Amygdala (tissue), 56 donors: ENCODE measurements at places on chromosomes 3 and 15.

DNA sequence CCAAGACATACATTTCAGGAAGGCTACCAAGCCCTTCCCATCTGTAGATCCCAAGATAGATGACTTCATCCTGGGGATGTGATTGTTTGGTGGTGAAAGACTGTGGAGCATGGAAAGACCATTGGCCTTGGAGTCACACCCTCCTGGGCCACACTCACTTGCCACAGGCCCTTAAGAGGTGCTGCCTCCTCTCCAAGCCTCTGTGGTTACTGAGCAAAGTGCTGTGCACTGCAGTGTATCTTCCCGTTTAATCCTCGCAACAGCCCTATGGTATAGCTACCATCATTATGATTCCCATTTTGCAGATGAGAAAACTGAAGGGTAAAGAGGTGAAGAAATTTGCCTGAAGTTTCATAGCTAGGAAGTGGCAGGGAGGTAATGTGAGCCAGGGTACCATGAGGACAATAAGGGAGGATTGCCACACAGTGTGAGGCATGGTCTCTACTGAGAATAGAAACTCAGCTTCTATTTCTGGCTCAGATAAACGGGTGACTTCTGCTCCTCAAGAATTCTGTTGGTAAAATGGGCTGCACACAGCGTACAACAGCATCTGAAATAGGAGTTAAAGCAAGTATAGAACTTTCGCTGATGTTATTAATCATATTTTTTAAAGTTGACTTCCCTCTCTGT lies 23.9 kb upstream of the RHO start:
- DNase-seq: no peak

- DNase-seq: no peak
Measured at GRCh38 chr3:19226479-19226878, 78.2 kb downstream of the KCNH8 start.

DNA sequence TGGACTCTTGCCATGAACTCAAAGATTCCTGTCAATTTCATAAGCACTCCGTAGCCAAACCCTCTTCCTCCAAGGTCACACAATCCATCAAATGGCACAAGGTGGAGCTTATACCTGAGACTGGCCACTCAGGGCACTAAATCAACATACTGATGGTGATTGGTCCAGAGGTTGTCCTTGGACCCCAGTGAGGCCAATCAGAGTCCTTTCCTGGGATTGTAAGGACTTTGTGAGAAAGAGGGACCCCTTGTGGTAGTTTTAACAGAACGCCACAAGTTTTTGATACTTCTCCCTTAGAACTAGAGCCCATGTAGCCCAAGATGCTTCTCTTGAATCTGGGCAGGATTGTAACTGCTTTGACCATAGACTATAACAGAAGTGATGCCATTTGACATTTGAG lies 44.4 kb upstream of the LARS2 start:
- DNase-seq: no peak

GRCh38 chr3:71414189-71414927 lies 169.2 kb downstream of the FOXP1 start:
- DNase-seq: no peak

DNA sequence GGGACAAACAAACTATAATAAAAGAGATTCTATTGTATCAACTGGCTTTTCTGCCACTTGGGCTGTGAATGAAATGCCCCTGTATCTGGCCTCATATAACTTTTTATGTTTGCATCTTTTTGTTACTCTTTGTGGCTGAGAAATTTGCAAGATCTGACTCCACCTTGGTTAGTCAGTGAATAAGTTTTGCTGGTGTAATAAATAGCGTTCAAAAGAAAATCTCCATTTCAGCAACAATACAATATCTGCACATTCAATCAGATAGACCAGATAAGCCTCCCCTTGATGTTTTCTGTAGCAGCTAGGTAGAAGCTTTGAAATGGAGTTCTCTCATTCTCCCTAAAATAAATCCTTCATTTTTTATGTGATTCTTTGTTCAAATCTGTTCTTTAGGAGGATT lies 12.0 kb downstream of the TRAT1 start:
- no peak for DNase-seq

GRCh38 chr3:142875583-142876207 lies 13.2 kb downstream of the PCOLCE2 start:
- DNase-seq: no peak

DNA sequence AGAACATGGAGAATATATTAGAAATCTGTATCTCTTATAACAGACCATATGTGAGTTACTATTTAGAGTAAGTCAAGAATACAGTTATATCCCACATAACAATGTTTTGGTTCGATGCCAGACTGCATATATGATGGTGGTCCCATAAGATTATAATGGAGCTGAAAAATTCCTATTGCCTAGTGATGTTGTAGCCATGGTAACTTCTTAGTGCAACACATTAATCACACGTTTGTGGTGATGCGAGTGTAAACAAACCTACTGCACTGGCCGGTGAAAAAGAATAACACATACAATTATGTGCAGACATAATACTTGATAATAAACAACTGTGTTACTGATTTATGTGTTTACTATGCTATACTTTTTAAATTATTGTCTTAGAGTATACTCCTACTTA lies 69.8 kb upstream of the MNS1 start:
- DNase-seq: no peak

DNA sequence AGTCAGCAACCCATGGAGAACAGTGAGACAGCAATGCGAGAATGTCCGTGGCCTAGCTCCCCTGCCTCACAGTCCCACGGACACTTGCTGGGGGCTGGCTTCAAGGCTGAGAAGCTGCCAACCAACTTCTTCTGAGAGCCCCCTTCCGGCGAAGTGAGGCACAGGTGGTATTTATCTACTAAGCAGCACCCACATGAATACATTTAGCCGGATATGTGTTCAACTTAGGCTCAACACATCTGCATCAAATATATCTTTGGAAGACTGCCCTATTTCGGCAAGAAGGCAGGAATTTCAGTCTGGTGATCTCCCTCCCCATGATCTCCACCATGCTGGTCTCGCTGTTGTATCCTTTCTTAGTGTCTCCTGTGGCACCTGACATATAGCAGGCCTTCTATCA lies 340.9 kb upstream of the NR2E3 start:
- DNase-seq: no peak

DNA sequence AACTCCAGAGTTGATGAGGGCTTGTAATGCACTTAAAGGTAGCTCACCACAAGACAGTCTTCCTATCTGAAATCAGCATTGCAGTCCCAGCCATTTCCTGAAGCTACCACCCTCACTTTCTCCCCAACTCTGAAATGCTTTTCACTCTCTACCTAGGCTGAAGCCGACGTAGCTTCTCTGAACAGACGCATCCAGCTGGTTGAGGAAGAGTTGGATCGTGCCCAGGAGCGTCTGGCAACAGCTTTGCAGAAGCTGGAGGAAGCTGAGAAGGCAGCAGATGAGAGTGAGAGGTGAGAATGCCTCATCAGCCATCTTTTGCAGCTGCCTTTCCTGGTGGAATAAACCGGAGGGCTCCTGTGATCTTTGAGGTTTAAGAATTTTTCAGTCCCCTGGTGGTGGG lies 14.3 kb downstream of the TPM1 start:
- DNase-seq: no peak
